Urinary bladder (tissue), 4 donors: ENCODE measurements at places on chromosomes 4 and X. TPM values are rescaled to one million over a fixed set of nuclear protein-coding genes. Genes with fewer than 3 reads are reported as not detected.

Gene GPC3
- 22.1 TPM for polyA plus RNA-seq

Gene CT45A5
- polyA plus RNA-seq: not detected

Gene PDZD4
- 28.0 TPM for polyA plus RNA-seq

Gene MMRN1
- polyA plus RNA-seq: 41.0 TPM

Gene PDLIM3
- 358 TPM for polyA plus RNA-seq

Gene ESX1
- polyA plus RNA-seq: not detected

Gene AKAP4
- polyA plus RNA-seq: not detected

Gene KIT
- polyA plus RNA-seq: 11.7 TPM

Gene PDLIM5
- polyA plus RNA-seq: 60.8 TPM

Gene DIPK2B
- polyA plus RNA-seq: 12.8 TPM

Gene C4orf54
- 0.10 TPM for polyA plus RNA-seq

Gene LEF1
- 7.7 TPM for polyA plus RNA-seq

Gene NPNT
- 13.0 TPM for polyA plus RNA-seq

Gene MAGEC3
- polyA plus RNA-seq: not detected

Gene WWC2
- 10.8 TPM for polyA plus RNA-seq

Gene NAT8L
- polyA plus RNA-seq: 0.82 TPM

Gene TCP11X2
- not detected for polyA plus RNA-seq
